ENCODE measurements at places on chromosomes 16 and 17.

DNA sequence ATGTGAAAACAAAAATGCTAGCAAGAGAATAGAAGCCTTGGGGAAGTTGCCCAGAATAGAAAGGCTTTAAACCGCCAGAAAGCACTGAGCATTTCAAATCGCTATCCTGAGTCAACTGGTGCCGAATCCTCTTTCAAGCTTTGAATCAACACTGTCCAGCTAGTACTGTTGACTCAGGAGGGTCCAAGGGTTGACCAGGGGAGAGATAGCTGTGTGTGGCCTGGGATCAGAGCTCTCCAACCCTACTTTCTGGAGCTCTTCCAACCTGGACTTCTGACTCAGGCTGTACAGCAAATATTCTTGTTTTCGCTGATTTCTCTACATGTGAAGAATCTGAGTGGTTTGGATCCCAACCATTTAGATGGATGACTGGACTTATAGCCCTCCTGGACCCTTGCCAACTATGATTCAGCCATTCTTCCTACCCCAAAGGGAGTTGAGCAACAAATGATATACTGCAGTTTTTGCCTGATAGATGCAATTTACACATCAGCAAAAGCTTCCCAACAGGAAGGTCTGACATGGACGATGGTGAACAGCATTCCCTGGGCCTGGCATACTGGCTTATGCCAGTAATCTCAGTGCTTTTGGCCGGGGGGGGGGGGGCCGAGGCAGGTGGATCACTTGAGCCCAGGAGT lies 154.0 kb upstream of the SDK2 start:
- no peak for DNase-seq

GRCh38 chr17:6048486-6048885 lies 21.7 kb upstream of the WSCD1 start:
- no peak for DNase-seq

DNA sequence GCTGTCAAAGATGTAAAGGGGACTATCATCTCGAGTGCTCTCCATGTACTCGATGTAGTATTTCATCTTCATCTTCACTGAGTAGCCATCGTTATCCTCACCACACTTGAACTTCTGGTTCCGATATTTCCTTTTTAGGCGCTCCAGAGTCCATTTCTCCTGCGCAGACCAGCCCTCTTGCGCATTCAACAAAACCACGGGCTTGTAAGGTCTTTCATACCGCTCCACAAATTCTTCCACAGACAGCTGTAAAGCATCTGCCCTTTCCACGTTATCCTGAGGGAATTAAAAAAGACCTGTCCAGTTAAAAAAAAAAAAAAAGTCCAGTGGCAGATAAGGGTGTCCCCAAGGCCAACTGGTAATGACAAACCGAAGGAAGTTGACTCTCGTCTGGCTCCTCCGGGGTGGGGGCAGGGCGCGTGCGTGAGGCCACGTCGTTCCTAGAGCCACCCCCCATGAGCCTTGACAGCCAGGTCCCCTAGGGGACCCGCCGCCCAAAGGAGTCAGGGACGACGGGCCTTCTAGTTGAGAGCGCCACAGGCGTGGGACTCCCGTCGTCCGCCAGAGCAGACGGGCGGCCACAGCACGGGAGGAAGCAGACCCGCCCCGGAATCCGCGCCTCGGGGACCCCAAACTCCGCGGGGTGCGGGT lies 701 bp downstream of the JMJD6 start:
- peak; percentile 85 for DNase-seq

DNA sequence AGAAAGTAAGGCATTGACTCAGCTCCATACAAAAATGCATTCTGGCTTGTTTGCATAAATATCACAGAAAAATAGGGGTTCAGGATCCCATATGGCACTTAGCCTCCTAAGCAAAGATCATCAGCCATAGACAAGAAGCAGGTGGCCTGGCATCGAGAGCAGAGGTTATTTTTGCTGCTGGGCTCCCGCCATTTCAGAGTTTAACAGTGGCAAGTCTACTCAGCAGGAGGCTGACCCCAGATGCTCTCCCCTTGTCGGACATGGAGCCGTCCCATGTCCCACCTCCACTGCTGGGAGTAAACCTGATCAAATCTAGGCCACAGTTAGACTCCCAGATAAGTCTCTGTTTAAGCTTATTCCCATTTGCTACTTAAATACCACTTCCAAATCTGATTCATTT lies 269.1 kb downstream of the FTO start:
- no peak for DNase-seq

DNA sequence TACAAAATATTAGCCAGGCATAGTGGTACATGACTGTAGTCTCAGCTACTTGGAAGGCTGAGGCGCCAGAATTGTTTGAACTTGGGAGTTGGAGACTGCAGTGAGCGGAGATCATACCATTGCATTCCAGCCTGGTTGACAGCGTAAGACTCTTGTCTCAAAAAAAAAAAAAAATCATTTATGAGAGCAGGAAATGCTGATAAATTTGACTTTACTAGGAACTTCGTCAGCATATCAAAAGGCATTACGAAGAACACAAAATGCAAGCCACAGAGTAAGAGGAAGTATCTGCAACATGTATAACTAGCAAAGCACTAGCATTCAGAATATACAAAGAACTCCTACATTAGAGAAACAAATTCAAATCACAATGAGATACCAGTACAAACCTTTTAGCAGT lies 279.3 kb downstream of the ZFHX3 start:
- no peak for DNase-seq

DNA sequence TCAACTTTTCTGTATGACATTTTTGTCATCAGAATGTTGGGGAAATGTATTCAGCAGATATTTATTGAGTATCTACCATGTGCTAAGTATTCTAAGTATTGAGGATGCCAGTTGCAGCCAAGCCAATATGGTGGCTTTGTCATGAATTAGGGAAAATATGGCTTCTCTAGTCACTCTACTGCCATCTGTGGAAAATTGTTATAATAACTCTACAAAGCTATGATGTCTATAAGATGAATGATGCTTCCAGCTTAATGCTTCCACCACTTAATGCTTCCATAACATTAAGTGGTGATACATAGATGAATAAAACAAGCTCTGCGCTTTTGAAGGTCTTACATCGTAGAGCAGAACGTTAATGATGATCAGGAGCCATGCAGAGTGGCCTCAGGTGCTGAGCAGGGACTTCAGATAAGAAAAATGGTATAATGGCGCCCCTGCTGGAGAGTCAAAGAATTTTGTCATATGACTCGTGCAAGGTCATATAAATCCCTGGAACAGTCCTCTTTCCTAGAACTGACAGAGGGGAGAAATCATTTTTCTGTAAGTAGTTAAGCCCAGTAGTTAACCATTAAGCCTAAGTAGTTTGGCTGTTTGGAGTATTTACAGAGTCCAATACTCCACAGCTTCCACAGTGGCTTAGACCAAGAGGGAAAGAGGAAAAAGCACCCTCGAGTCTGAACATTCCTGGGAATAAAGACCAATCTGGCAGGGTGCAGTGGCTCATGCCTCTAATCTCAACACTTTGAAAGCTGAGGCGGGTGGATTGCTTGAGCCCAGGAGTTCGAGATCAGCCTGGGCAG lies 2.7 kb upstream of the TMIGD1 start:
- DNase-seq = peak; percentile 80

Data from D341Med (cell line).